Muscle of back (tissue), 13 donors: ENCODE measurements at places on chromosomes 12 and 14. TPM values are rescaled to one million over a fixed set of nuclear protein-coding genes. Genes with fewer than 3 reads are reported as not detected.

- DNase-seq, result no peak
Measured at GRCh38 chr12:7869137-7869536, 3.6 kb downstream of the SLC2A14 start.

- DNase-seq, result no peak
Measured at GRCh38 chr12:77328326-77328725, 263.0 kb upstream of the E2F7 start.

GRCh38 chr14:95496690-95497259 lies 19.7 kb downstream of the SYNE3 start:
- peak; percentile 76 for DNase-seq

Gene ALDH1L2
- polyA plus RNA-seq, result 10.6 TPM

Gene KRT3
- not detected for polyA plus RNA-seq
